ENCODE measurements at places on chromosomes 12 and 14. TPM values are rescaled to one million over a fixed set of nuclear protein-coding genes. Genes with fewer than 3 reads are reported as not detected.

DNA sequence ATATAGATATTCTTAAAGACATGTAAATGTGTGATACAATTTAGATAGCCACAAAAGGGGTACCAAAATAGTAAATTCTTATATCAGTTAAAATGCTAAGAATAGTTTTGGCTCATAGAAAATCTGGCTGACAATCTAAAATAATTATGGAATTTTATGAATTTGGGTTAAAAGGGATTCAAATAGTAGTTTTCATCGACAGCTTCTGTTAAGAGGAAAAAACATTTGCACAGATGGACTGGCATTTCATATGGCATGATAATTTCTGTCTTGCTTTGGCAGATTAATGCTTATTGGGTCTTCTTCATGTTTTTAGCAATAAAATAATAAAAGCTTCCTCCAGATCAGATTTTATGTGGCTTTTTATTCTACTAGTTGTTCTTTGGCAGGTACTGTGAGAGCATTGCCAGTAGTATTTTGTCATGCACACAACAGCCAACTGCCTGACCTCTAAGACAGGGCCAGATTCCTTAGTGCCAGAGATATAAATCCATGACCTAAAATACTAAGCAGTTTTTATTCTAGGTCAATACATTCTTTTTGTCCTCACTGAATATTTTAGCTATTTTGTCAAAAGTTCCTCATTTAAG is 9.1 kb downstream of the ABCD2 start:
- no peaks in the 10 kb centered on the region for H3K27me3 ChIP-seq
- DNase-seq = no peak
- H3K4me3 ChIP-seq = no peak overlapping the region
- no peaks in the 10 kb centered on the region for H3K4me1 ChIP-seq
- no peaks in the 10 kb centered on the region for H3K36me3 ChIP-seq

GRCh38 chr12:62575036-62575435 is 108.4 kb downstream of the MON2 start:
- no peak overlapping the region for H3K4me3 ChIP-seq
- no peaks in the 10 kb centered on the region for H3K4me1 ChIP-seq
- H3K36me3 ChIP-seq = peaks cover 42% of the 10 kb centered on the region
- DNase-seq = no peak

GRCh38 chr12:67220065-67220464 is 49.1 kb upstream of the CAND1 start:
- H3K4me1 ChIP-seq = no peaks in the 10 kb centered on the region
- H3K27ac ChIP-seq = no peak overlapping the region
- H3K36me3 ChIP-seq = no peaks in the 10 kb centered on the region
- no peak for DNase-seq
- no peak overlapping the region for H3K4me3 ChIP-seq

- H3K27me3 ChIP-seq = no peaks in the 10 kb centered on the region
- H3K36me3 ChIP-seq = no peaks in the 10 kb centered on the region
- no peak for DNase-seq
- H3K4me3 ChIP-seq = no peak overlapping the region
- no peak overlapping the region for H3K27ac ChIP-seq
These were observed 82.0 kb downstream of the LMO3 start for GRCh38 chr12:16523951-16524331.

DNA sequence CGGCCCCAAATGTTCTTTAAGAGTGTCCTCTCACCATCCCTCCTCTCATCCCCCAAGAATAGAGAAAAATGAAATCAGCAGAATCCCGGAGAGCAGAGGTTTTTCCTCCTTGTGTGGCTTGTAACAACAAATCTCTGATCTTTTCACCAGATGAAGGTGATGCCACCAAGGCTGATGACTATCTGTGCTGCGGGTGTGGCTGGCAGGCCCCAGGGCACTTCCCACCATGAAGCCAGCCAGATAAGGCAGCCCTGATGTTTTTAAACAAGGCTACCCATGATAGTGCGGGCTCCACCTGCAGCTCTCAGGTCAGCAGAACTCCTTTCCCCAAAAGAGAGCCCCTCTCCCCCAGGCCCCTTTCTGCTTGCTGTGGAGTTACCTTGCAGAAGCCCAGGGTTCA is 58.0 kb upstream of the PARP11 start:
- H3K4me1 ChIP-seq = no peaks in the 10 kb centered on the region
- DNase-seq = no peak
- no peaks in the 10 kb centered on the region for H3K36me3 ChIP-seq
- H3K27me3 ChIP-seq = peaks cover 19% of the 10 kb centered on the region
- H3K4me3 ChIP-seq = no peak overlapping the region
- H3K27ac ChIP-seq = no peak overlapping the region

DNA sequence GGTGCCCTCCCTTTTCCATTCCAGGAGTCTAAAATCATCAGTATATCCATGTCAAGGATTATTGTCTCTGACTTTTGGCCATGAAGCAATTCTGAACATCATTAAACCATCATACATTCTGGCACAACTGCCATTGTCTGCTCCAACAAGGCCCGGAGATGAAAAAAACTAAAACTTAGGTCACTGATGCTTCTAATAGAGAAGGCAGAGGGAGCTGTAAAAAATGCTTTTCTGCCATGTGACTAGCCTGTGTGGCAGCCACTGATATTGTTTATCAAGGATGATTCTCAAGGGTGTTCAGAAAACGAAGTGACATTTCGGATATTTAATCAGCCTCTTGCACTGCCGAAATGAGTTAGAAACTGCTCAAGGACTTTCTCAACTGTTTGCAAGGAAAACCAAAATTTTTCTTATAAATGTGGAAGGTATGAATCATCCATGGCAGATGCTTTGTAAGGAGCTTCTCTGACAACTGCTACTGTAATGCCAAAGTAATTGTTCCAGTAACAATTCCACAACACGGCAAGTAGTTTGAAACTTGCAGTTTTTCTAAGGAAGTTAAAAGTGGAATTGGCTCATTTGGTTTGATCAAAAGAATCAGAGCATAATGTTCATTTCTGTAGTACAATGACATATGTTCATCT is 1076.5 kb upstream of the FLRT2 start:
- H3K4me1 ChIP-seq = no peaks in the 10 kb centered on the region
- no peak overlapping the region for H3K4me3 ChIP-seq
- DNase-seq = no peak
- H3K36me3 ChIP-seq = no peaks in the 10 kb centered on the region
- no peaks in the 10 kb centered on the region for H3K27me3 ChIP-seq

DNA sequence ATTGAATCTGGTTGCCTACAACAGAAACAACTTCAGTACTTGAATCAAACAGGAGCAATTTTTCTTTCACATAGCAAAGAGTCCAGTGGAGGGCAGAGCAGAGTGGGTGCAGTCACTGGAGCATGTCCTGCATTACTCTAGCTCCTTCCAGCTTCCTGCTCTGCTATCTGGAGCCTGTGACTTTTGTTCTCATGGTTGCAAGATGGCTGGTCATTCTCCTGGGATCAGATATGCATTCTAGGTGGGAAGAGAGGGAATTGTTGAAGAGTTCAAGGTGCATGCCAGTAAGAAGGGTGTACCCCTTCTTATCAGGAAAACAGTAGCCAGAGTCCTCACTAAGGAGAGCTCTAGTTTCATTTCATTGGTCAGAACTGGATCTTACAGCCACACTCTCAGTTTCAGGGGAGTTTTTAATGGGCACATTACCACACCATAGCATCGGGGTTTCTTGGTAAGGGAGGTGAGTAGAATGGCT is 8.0 kb downstream of the IFT43 start:
- H3K36me3 ChIP-seq = peaks cover 31% of the 10 kb centered on the region
- H3K27me3 ChIP-seq = no peaks in the 10 kb centered on the region
- H3K4me1 ChIP-seq = no peaks in the 10 kb centered on the region
- H3K4me3 ChIP-seq = no peak overlapping the region

GRCh38 chr14:43706900-43707299 is 800.2 kb downstream of the FSCB start:
- no peaks in the 10 kb centered on the region for H3K36me3 ChIP-seq
- no peaks in the 10 kb centered on the region for H3K4me1 ChIP-seq
- no peaks in the 10 kb centered on the region for H3K27me3 ChIP-seq
- no peak for DNase-seq

DNA sequence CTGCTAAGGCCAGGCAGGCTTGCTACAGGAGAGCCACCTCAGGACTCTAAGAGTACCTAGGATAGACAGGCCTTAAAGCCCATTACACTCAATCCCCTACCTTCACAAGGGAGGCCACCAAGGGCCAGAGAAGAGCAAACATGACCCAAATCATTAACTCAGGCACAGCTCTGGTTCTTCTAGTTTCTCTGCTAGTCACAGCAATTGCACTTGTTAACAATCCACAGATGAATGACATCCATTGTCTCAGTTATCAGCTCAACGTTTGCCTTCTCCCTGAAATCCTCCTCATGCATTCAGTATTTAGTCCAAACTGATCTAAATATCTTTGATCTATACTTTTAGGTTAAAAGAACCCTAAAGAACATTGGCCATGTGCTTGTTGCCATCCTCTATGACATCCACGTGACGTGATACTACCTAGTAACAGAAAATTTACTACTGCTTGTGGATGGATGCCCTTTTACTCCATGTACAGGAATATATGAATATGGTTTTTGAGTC is 164.5 kb downstream of the STXBP6 start:
- no peak overlapping the region for H3K4me3 ChIP-seq
- H3K27me3 ChIP-seq = no peaks in the 10 kb centered on the region
- H3K4me1 ChIP-seq = no peaks in the 10 kb centered on the region
- no peak for DNase-seq
- no peak overlapping the region for H3K27ac ChIP-seq

DNA sequence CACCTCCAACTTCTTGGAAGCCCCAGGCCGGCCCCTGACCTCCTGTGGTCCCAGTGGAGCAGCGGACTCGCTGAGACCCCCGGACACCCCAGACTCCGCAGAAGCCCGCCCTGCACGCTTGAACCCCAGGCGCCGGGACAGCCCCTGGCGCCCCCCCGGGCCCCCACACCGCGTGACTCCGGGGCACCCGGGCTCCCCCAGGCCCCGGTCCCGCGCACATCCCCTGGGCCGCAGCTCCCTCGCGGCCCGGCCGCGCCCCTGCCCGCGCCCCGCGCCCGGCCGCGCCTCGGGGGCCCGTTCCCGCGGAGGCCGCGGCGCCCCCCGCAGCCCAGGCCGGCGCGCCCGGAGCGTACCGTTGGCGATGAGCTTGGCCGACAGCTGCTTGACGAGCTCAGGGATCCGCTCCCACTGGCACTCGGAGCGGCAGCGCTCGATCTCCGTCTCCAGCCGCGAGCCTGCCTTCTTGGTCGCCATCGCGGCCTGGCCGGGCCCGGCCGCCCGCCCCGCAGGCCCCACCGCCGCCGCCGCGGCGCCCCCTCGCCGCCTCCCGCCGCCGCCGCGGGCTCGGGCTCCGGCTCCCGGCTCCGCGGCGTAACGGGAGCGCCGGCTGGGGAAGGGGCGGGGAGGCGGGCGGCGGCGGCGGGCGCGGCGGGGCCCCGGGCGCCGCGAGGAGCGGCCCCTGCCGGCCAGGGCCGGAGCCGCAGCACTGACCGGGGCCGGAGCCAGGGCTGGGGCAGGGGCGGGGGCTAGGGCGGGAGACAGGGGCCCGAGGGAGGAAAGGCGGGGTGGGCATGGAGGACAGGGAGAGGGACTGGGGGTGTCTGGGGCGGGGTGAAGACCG is at the start of gene TTC7B:
Gene TTC7B, minus strand, starts transcription at position 609 of the 841 bp plus-strand sequence. Its CDS starts 135 bp downstream, at position 474.
- no peaks in the 10 kb centered on the region for H3K36me3 ChIP-seq
- DNase-seq = peak; percentile 65
- peaks cover 14% of the 10 kb centered on the region for H3K4me1 ChIP-seq
- H3K27ac ChIP-seq = no peak within 1 kb of the TSS
- H3K27me3 ChIP-seq = no peaks in the 10 kb centered on the region

DNA sequence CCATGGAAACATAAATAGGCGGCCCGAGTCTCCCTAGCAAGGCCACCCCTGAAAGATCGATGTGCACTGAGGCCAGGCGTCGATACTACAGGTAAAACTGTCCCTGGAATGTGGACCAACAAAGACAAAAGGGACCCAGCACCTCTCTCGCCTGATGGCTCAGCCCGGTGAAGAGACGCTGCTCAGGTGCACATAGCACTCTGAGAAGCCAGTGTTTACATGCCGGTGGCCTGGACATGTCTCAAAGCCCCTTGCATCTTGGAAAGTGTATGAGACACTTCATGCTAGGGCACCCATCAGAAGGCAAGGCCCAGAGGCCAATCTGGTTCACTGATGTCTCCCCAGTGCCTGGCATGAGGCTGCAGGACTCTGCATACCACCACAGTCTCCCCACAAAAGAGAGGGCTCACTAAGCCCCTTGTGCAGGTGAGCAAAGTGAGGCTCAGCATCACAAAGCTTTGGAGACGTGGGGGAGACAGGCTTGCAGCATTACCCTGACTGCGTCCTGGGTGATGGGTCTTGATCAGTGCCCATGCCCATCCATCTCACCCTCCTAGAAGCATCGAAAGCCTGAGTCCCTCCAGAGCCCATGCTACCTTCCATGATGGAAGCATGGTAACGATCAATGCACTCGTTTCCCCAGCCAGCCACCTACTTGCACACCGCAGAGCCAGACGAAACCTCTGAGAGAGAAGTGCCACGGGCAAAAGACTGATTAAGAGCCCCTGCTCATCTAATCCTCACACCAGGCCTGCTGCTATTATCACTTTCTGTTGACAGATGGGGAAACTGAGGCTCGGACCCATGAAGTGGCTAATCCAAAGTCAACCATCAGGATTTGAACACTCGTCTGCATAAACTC is 16.1 kb downstream of the BCL11B start:
- no peaks in the 10 kb centered on the region for H3K4me1 ChIP-seq
- H3K27me3 ChIP-seq = peaks cover 20% of the 10 kb centered on the region
- no peak for DNase-seq
- no peak overlapping the region for H3K27ac ChIP-seq
- no peaks in the 10 kb centered on the region for H3K36me3 ChIP-seq

DNA sequence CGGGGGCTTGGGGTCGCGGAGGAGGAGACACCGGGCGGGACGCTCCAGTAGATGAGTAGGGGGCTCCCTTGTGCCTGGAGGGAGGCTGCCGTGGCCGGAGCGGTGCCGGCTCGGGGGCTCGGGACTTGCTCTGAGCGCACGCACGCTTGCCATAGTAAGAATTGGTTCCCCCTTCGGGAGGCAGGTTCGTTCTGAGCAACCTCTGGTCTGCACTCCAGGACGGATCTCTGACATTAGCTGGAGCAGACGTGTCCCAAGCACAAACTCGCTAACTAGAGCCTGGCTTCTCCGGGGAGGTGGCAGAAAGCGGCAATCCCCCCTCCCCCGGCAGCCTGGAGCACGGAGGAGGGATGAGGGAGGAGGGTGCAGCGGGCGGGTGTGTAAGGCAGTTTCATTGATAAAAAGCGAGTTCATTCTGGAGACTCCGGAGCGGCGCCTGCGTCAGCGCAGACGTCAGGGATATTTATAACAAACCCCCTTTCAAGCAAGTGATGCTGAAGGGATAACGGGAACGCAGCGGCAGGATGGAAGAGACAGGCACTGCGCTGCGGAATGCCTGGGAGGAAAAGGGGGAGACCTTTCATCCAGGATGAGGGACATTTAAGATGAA is 630 bp downstream of the FOS start:
- peaks cover 20% of the 10 kb centered on the region for H3K36me3 ChIP-seq
- no peaks in the 10 kb centered on the region for H3K27me3 ChIP-seq

GRCh38 chr12:48199774-48200221 is 3.3 kb downstream of the OR10AD1 start:
- H3K27ac ChIP-seq = peak overlapping the region; percentile 100
- no peaks in the 10 kb centered on the region for H3K36me3 ChIP-seq
- DNase-seq = no peak
- H3K27me3 ChIP-seq = no peaks in the 10 kb centered on the region
- peak overlapping the region; percentile 71 for H3K4me3 ChIP-seq

TRPV4 gene
- 7.7 TPM for total RNA-seq

TRIM9 gene
- total RNA-seq = 0.92 TPM

SLC15A4 gene
- 30.0 TPM for total RNA-seq

AMHR2 gene
- total RNA-seq = 1.2 TPM

RDH5 gene
- total RNA-seq = 11.1 TPM

TIGAR gene
- 18.6 TPM for total RNA-seq

KCNC2 gene
- not detected for total RNA-seq

KIF5A gene
- total RNA-seq = 0.09 TPM

CCDC184 gene
- total RNA-seq = 1.0 TPM

NGB gene
- total RNA-seq = not detected

PABPN1 gene
- 122 TPM for total RNA-seq

All from lower lobe of right lung (tissue), 2 donors.